ENCODE measurements at places on chromosomes 6 and 20.

DNA sequence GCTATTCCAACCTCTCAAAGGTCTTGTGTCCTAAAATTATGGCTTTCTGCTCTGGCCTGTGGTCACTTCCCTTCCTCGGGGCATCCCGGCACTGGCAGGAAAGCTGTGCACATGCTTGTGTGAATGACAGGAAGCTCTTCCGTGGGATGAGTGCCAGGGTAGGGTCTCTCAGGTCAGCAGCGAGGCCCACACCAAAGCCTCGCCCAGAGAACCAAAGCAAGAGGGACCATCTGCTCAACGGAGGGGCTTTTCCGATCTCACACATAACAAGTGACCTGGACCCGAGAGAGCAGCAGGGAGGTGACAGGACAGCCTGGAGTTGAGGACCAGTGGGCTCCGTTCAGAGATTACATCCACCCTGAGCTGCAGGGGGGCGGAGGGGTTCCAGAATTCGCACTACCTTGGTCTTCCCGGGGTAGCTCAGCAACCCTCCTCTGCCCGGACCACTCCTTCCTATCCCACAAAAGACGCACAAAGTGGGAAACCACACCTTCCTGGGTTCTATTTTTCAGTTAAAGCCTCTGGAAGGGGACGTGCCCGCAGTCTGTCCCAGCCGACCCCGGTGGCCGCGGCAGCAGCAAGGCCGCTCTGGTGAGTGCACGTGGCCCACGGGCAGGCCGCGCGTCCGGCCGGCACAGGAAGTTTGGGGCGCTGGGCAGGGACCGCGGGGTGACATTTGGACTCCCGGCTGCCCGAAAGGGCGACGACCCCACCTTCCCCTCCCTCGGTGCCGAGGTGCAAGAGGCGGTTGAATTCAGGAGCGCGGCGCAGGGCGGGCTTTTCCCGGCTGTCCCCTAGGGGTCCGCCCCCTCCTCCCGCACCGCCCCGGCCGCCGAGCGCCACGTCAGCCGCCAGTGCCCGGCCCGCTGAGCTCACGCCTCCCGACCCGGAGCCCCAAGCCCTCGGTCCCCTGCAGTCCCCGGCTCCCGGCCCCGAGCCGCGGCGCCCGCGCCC, 988 bp downstream of the TXNDC5 start:
- peak; percentile 22 for DNase-seq

DNA sequence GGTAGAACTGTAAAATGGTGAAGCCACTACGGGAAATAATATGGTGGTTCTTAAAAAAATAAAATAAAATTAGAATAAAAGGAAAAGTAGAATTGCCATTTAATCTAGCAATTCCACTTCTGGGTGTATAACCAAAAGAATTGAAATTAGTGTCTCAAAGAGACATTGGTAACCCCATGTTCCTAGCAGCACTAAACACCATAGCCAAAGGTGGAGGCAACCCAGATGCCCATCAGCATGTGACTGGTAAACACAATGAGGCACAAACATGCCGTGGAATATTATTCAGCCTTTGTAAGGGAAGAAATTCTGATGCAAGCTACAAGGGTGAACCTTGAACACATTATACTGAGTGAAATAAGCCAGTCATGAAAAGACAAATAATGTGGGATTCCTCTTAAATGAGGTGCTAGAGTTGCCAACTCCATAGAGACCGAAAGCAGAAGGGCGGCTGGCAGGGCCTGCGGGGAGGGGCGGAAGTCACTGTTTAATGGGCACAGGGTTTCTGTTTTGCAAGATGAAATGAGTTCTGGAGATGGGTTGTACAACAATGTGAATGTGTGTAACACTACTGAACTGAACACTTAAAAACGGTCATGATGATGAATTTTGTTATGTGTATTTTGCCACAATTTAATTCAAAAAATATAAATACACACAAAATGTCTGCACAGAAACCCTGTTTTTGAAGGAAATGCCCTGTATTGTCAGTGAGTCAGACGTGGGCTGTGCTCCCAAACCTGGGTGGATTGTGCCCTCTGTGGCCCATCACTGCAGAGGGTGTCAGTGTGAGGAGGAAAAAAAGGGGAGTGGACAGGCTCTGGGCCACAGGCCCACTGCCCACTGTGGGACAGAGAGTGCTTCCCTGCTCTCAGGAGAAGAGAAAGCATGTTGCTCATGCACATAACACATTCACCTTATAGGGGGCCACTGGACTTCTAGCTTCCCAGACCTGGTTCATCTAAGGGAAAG, 49.6 kb upstream of the CD93 start:
- DNase-seq = no peak

DNA sequence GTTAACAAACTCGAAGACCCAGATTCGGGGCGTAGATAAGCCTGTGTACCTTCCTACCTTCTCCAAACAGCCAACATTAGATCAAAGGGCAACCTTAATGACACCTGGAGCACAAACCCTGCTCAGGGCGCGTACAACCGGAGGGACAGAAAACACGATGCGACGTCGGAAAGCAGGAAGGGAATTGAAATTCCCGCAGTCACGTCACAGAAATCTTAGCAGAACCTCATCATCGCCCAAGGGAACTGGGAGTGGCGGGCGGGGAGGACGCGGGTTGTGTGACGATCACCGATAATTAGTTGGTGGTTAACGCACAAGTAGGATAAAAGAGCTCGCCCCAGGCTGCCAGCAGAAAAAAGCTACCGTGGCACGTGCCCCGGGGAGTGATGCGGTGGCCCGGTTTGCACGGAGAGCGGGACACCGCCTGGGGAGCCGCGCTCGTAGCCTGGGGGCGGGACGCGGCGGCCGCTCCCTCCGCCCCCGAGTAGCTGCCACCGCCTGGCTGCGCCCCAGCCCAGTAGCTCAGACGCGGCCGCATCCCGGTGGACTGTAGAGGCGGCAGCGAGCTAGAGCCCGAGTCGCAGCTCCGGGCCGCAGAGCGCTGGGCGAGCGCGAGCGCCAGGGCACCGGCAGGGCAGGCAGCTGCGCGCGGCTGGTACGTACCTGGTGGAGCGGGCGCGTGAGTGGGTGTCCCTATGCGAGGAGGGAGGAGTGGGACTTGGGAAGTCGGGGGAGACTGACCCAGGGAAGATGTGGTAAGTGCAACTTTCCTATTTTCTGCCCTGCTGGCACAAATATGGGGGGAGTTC, at the start of gene PKIB:
Gene PKIB, plus strand, starts transcription at position 525 of the 809 bp plus-strand sequence. CDS start 107,390 bp downstream, outside the sequence.
- DNase-seq = no peak

GRCh38 chr6:46500382-46500781, 9.1 kb upstream of the RCAN2 start:
- DNase-seq = no peak

DNA sequence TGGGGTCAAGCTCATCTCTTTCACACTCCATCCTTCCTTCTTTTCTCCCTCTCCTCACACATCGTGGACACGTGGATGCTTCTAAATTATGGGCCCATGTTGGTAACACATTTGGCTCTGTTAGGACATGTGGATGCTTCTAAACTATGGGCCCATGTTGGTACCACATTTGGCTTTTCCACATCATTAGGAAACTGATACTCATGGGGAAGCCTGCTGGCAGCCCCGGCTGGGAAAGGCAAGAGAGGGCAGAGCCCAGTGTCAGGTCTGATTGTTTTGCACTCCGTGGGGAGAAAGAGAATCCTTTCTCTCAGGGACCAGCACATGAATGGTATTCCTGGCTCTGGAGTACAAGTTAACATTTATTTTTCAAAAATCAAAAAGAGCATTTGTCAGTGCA, 4.0 kb upstream of the CST1 start:
- DNase-seq = no peak

DNA sequence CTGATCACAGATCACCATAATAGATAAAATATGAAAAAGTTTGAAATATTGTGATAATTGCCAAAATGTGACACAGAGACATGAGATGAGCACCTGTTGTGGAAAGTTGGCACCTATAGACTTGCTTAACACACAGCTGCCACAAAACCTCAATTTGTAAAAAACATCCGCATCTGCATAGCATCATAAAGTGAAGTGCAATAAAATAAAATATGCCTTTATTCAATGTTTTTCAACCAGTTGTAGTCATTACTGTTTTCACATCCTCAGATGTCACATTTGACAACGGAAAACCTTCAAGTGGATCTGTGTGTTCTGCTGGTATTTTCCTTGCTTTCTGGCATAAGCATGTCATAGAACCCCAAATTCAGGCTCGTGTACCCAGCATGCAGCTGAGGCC, 50.2 kb upstream of the IFNGR1 start:
- no peak for DNase-seq

GRCh38 chr6:89258912-89259311, 41.8 kb upstream of the GABRR1 start:
- DNase-seq = no peak

- peak; percentile 23 for DNase-seq
Measured at GRCh38 chr6:35370124-35370741, 27.9 kb downstream of the PPARD start.

- no peak for DNase-seq
Measured at GRCh38 chr20:31705598-31706597, 16.8 kb downstream of the BCL2L1 start.

DNA sequence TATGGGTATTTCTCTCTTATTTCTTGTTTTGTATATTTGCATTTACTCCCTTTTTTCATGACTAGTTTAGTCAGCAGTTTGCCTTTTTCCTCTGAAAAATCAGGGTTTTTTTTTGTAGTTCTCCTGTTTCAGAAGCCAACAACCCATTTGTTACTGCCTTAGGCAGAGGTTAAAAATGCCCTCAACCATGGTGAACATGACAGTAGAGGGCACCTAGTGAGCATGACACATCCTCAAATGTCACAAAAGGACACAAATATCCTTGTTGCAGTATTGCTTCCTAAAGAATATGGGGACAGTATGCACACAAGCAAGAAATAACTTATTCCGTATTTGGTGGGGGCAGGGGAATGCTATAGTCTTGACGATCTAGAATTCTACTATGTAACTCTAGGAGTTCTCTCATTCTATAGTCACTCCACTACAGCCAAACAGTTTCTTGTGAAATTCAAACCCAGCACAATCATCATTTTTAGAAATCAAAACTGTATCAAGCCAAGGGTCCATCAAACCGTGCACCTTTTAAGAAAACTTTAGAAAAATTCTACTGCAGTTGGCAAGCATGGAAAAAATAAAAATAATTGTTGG, 47.0 kb downstream of the GOPC start:
- no peak for DNase-seq

- no peak for DNase-seq
Measured at GRCh38 chr20:42161228-42161829, 543.2 kb upstream of the CHD6 start.

GRCh38 chr6:20564269-20564668, 30.0 kb downstream of the CDKAL1 start:
- no peak for DNase-seq

DNA sequence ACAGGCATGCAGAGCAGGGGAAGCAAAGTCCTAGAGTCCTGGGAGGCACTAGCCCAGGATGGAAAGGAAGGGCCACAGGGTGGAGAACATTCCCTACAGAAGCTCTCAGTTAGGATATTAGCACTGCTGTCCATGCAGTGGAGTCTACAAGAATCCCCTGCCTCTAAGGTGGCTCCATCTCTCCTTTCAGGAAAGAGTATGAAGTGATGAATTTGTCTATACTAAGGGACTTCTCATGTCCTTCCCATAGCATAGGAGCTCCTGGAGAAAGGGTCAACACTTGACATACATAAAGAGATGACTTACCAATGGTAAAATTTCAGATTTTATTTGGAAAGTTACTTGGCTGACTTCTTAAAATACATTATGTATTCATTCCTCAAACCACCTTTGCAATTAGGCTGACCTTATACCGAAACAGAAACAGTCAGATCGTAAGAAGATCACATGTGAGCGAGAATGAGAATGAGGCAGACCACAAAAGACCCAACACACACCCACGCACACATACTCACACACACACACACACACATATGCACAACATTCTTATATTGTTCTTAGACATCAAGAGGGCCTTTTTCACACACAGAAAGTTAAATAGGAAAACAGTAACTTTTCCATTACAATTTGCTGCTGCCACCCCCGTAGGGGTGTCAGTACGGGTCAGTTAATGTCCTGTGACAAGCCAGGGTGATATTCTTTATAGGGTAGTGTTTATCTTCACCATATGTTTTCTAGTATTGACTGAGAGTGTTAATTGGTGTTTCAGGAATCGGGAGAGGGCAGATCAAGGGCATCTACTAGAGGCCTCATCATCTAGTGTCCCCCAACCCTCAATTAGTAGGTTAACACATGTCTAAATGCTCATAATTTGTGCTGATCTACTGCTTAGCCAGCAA, 159.4 kb downstream of the FAXC start:
- DNase-seq = no peak

- DNase-seq = no peak
Measured at GRCh38 chr20:34562641-34563040, 4.1 kb downstream of the MAP1LC3A start.

- DNase-seq = no peak
Measured at GRCh38 chr6:113560376-113560775, 296.8 kb upstream of the MARCKS start.

- no peak for DNase-seq
Measured at GRCh38 chr6:156832231-156832647, 55.1 kb downstream of the ARID1B start.

DNA sequence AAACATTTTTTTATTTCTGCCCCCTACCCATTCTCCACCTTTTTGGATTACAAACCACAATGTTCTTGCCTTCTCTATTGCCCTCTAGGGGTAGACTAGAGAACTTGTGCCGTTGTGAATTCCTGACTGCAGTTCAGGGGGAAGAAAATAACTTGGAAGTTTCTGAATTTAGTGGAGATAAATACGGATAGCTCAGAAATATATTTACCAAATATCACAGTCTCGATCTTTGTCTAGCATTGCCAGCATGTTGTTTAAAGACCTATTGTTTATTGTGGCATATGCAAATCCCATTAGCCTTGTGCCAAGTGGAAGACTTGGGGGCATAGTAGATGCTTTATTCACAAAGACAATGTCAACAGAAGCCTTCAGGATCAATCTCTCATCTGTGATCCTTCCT, 154.1 kb upstream of the MMS22L start:
- no peak for DNase-seq

DNA sequence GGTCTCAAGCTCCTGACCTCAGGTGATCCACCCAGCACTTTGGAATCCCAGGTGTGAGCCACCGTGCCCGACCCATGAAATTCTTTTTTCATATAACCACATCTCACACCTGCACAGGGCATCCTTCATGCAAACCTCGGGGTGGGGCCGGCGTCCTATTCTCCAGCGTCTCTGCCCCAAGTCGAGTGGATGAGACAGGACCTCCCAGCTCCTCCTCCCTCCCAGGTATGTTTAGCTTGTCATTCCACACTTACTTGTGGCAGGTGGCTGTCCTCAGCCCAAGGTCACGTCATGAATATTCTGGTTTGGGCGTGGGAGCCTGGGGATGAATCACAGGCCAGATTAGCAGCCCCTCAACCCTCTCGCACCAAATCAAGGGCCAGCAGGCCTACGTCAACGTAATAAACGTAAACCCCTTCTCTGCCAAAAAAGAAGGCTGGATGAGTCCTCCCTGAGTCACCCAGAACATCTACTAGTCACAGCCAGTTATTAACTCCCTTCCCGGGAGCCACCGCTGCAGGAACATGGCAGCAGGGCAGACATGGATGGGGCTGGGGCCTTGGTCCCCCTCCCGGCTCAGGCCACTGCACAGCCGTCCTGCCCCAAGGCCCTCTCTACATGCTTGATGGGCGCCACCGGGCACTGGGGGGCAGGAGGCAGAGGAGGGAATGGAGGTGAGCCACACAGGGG, 91.7 kb downstream of the YTHDF1 start:
- DNase-seq = no peak
